CD4-positive, alpha-beta T cell treated with Interleukin-2 at 100 ng/mL for 4 hours (primary cell): ENCODE measurements at places on chromosomes 4 and X.

DNA sequence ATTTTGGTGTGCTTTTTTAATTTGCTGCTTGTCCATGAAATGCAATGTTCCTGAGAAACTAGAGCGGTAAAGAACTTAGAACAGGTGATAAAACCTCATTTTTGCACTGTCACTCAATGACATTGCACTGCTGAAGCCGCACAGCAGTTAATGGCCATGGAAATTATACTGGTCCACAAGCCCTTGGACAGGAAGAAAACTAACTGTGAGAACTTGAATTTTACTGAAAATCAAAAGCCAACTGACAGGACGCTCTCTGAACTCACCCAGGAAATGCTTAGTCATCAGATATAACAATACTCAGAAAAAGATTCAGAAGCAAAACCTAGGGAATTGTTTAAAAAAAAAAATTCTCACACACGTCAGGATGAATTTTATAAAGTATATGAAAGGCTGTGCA lies 246.4 kb upstream of the SLC7A11 start:
- no peak for DNase-seq

GRCh38 chr4:106096454-106096853 lies 201.2 kb downstream of the NPNT start:
- no peak for DNase-seq

DNA sequence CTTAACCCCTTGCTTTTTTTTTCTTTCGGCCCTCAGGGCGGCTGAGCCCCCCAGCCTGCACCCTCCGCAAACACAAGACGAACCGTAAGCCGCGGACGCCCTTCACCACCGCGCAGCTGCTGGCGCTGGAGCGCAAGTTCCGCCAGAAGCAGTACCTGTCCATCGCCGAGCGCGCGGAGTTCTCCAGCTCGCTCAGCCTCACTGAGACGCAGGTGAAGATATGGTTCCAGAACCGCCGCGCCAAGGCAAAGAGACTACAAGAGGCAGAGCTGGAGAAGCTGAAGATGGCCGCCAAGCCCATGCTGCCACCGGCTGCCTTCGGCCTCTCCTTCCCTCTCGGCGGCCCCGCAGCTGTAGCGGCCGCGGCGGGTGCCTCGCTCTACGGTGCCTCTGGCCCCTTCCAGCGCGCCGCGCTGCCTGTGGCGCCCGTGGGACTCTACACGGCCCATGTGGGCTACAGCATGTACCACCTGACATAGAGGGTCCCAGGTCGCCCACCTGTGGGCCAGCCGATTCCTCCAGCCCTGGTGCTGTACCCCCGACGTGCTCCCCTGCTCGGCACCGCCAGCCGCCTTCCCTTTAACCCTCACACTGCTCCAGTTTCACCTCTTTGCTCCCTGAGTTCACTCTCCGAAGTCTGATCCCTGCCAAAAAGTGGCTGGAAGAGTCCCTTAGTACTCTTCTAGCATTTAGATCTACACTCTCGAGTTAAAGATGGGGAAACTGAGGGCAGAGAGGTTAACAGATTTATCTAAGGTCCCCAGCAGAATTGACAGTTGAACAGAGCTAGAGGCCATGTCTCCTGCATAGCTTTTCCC lies 3.4 kb downstream of the MSX1 start:
- no peak for DNase-seq

GRCh38 chrX:39563178-39563577 lies 534.6 kb downstream of the BCOR start:
- no peak for DNase-seq

DNA sequence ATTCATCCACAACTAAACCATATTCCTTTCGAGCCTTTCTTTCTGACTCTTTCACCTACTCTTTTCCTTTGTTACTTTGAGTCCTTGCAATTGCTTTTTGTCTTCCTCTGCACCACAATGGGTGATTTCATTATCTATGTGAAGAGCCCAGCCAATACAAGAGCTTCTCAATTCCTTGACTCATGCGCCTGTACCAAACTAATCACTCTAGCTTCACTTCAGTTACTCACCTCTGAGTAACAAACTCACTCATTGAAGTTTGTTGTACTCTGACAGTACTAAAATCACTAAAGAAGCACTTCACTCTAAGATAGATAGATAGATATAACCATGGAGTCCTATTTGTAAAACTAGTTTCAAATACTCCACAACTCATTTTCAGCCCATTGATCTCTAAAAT lies 191.7 kb upstream of the EPHA5 start:
- no peak for DNase-seq

- DNase-seq: no peak
Observed at GRCh38 chr4:48478273-48478672, 4.9 kb upstream of the SLC10A4 start.

DNA sequence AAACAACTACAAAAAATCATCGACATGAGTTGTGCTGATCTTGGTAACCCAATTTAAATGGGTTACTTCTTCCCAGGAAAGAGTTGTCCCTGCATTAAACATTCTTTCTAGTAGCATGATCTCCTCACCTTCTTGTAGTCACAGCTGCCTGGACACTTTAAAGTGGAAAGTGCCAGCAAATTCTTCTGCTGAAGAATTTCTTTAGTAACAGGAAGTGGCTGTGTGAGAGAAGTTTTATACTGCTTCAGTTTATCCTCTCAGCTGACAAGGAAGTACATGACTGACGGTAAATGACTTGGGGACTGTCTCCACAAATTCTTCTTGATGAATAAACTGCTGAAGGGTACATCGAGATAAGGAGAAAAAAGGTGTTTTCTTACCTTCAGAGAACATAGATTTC lies 18.2 kb upstream of the TNIP3 start:
- DNase-seq: peak; percentile 65

GRCh38 chrX:40877887-40878286 lies 142.5 kb upstream of the MED14 start:
- peak; percentile 43 for DNase-seq

GRCh38 chrX:49040376-49040955 lies 2.7 kb downstream of the TFE3 start:
- no peak for DNase-seq

GRCh38 chrX:63327788-63328187 lies 23.3 kb downstream of the SPIN4 start:
- no peak for DNase-seq

GRCh38 chrX:15129412-15129811 lies 140.5 kb downstream of the ASB9 start:
- DNase-seq: no peak

DNA sequence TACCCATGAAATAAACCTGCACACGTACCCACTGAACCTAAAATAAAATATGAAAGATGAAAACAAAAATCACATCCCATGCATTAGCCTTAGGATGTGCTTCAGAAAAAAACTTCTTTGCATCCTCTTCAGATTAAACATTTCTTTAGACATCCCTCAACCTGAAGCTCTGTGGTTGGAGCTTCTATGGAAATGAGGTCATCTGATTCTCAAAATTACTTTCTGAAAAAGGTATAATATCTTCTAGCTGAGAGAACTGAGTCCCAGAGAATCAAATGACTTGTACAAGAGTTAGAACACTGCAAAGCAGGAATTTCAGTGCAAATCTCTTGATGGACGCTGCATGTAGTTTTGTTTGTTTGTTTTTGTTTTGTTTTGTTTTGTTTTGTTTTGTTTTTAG lies 19.1 kb upstream of the ANTXR2 start:
- DNase-seq: no peak

GRCh38 chrX:107484002-107484726 lies 34.7 kb downstream of the FRMPD3 start:
- DNase-seq: no peak

DNA sequence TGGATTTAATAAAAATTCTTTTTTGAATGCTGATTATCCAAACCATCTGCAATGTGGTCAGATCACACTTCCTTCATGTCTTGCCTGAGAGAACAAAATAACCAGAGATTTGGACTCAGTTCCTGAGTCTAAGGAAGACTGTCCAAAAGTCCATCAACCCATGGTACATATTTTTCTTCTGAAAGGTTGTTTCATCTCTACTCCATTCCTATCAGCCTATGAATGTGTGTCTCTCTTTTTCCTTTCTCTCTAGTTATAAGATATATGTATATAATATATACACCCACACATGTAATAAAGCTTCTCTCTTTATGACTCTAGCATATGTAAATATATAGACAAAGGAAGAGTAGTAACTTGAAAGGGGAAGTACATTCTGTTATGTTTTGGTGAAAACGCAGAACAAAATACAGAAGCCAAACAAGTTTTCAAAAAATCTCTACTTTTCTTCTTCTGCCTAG lies 226.9 kb downstream of the ARHGAP24 start:
- no peak for DNase-seq

GRCh38 chrX:102985192-102985591 lies 48.1 kb downstream of the RAB40AL start:
- no peak for DNase-seq

- no peak for DNase-seq
Observed at GRCh38 chr4:21090094-21090666, 389.9 kb downstream of the PACRGL start.

GRCh38 chr4:179114615-179115014 lies 1672.4 kb upstream of the AGA start:
- DNase-seq: no peak

DNA sequence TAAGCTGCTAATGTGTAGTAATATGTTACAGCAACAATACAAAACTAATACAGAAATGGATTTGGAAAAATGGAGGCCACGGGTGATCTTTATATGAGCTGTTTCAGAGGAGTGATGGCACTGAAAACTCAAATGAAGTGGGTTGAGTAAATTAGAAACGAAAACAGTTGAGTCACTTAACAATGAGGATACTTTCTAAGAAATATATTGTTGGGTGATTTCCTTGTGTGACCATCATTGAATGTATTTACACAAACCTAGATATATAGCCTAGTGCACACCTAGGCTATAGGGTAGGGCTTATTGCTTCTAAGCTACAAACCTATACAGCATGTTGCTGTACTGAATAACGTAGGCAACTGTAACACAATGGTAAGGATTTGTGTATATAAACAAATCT lies 30.5 kb upstream of the DHX15 start:
- DNase-seq: no peak

GRCh38 chr4:8893624-8894423 lies 22.2 kb upstream of the HMX1 start:
- DNase-seq: no peak

DNA sequence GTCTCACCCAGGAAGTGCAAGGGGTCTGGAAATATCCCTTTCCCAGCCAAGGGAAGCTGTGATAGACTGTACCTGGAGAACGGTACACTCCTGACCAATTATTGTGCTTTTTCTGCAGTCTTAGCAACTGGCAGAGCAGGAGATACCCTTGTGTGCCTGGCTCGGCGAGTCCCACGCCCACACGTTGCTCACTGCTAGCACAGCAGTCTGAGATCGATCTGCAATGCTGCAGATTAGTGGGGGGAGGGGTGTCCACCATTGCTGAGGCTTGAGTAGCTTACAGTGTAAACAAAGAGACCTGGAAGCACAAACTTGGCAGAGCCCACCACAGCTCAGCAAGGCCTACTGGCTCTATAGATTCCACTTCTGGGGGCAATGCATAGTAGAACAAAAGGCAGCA lies 138.5 kb downstream of the CHRDL1 start:
- DNase-seq: no peak

DNA sequence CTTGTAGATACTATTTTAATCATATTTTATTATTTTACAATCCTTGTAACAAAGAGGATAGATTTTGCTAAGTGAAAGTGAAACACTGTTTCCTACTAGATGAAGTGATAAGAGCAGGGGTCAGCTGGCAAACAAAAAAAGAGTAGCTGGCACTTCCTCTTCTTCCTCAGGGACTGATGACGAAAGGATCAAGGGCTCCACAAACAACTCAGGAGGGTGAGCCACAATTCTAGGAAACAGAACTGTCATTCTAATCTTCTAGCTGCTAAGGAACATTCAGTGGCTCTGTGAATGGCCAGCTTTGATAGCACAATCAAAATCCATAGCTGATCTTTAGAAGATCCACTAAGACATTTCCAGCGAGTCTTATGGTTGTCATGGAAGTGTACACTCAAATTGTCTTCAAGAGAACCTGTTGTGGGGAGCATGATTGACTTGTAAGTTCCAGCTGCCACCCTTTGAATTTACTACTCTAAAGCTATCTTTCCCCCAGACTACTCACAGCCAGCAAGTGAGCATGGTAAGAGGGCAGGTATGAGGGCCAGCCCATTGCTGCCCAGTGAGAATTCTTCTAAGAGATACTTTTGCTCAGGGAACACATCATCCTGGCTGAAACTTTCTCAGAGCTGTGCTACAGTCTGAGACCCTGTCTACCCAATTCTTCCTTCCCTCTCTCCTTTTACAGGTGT lies 275.7 kb upstream of the RASGEF1B start:
- no peak for DNase-seq

DNA sequence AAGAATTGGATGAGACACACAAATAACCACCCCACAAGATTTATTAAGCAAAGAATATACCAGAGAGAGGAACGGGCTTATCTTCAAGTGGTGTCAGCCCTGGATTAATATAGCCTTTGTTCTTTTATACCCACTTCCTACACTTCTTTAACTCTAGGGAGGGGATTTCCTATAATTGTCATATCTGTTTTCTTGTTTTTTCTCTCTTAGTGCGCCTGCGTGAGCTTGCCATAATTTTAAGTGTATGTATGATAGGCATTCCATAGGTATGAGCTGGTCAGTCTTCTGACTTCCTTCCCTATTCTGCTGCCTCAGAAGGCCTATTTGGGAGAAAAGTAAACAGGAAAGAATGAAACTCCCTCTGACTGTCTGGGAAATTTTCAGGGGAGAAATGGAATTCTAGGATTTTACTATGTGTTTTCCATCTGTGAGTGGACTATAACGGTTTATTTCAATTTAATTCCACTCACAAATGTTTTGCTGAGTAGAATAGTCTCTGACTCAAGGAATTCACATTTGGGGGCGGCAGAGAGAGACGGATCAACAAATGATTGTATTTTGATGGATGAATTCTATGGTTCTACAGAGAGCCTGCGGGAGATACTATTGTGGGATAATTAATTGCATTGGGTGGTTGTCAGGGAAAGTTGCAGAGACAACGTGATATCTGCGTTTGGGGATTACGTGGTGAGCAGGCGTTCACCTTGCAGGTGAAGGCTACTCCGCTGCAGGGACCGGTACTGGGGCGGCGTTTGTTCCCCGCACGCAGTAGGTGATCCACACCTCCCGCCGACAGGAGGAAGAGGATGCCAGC lies 626 bp upstream of the CEP135 start:
- DNase-seq: peak; percentile 78

GRCh38 chr4:82755650-82756049 lies 42.9 kb downstream of the SCD5 start:
- no peak for DNase-seq

GRCh38 chr4:87034527-87034926 lies 99.7 kb downstream of the AFF1 start:
- DNase-seq: peak; percentile 24

DNA sequence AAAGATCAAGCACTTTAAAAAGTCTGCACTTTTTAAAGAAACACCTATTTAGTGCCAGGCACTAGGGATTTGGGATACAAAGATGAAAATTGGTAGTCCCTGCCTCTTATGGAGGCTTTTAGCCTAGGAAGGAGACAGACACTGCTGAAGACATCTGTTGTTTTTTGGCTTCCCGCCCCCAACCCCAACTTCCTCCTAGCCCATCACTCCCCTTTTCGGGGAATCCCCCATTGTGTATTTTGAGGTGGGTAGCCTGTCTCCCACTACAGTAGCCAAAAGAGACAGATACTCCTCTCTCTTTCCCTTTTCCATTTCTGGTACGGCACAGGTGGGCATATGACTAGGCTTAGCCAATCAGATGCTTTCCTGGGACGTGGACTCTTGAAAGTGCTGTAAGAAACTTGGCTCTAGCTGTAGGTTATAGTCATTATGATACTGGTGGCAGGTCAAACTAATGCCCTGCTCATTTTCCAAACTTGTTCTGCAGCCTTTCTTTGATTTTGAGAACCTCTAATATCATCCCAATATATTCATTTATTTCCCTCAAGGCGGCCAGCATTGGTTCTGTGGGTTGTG lies 194.6 kb upstream of the RBPJ start:
- DNase-seq: no peak
